ENCODE measurements at places on chromosomes 5 and 9.

GRCh38 chr5:167939686-167940085 is 351.8 kb upstream of the WWC1 start:
- DNase-seq, result no peak

GRCh38 chr9:136587944-136588662 is 42.3 kb upstream of the NOTCH1 start:
- peak; percentile 34 for DNase-seq

GRCh38 chr5:74185599-74185998 is 454.9 kb downstream of the ENC1 start:
- DNase-seq, result no peak

DNA sequence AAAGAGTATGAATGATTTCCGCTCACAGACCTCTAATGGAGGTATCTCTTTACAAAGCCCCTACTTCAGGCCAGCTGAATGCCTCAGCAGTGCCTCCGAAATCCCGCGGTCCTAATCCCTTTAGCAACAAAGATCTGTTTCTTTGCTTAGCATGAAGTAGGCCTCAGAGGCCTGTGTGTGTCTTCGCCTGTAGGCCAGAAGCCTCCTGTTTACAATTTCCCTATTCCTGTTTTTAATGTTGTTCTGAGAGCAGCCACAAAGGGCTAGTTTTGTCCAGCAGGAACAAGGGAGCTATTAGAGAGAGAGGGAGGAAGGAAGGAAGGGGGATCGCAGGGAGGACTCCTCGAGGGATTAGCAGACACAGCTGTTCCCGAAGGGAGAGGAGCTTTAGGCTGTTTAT is 166.4 kb upstream of the SPRY4 start:
- DNase-seq, result no peak

DNA sequence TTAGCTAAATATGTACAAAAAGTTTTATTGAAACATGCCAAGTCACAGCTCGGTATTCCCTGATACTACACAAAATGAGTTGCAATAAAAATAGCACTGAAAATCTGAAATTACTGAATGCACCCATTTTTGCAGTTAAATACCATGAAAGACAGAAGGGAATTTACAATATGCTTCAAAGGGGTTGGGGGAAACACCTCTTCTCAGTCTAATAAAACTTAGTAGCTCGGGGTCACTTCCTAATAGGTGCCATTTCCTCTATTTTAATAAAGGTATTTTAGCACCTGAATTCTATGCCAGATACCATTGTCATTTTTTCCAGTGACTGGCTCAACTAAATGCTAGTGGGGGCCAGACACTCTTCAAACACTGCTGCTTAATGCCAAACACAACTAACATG is 204.1 kb upstream of the MEF2C start:
- no peak for DNase-seq

DNA sequence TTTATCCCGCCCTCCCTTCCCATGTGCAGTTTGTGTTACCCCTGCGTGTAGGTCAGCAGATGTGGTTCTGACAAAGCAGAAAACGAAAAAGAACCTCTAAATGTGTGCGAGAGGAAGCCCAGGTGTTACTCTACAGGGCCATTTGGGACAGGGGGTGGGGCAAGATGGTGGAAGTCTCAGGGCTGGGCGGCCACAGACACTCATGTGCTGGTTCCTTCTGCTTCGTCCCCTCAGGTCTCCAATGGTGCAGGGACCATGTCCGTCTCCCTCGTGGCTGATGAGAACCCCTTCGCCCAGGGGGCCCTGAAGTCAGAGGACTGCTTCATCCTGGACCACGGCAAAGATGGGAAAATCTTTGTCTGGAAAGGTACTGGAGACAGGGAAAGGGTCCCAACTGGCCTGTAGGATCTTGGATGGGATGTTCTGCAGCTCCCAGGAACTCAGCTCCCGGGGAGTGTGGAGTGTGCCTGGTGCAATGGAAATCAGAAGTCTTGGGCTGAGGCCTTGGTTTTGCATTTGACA is 49.0 kb downstream of the GSN start:
- DNase-seq, result no peak

DNA sequence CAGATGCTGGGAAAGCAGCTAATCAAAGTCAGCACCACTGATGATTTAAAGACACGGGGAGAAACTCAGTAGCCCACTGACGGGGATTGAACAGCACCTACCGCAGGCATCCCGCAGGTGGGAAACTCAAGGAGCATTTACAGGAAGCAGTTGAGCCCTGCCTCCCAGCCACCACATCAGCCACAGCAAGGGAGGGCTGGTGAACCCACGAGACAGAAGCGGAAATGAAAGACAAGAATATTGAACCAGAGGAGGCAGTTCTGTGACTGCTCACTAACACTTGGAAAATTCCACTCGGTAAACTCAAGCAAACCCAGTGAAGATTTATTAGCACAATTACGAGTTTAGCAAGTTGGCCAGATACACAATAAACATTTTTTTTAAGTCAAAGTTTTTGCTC is 10.6 kb upstream of the FAM163B start:
- peak; percentile 67 for DNase-seq

DNA sequence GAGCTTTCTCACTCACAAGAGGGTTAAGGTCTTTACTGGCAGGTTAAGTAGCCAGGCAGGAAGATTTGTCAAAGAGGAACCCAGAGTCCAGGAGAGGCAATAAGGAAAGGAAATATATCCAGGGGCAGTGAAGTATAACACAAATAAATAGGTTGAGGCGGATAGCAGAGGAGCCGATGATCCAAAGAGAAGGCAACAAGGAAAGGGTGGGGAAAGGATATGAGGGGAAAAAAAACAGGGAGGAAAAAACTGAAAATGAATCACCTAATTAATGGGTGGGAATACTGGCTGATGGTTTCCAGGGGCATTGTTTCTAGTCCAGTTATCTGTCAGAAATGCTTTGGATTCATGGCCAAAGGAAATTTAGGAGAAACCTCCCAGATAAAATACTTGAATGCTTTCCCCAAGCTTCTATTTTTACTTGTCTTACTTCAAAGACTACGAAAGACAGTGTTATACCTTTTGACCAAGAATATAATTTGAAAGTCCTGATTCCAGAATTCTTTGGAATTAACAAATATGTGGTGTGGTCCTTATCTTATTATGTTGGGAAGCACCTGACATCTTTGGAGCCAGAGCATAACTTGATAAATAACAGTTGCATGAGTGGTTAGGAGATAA is 146.5 kb downstream of the AOPEP start:
- DNase-seq, result no peak

GRCh38 chr5:175609526-175609925 is 48.3 kb upstream of the HRH2 start:
- DNase-seq, result no peak

DNA sequence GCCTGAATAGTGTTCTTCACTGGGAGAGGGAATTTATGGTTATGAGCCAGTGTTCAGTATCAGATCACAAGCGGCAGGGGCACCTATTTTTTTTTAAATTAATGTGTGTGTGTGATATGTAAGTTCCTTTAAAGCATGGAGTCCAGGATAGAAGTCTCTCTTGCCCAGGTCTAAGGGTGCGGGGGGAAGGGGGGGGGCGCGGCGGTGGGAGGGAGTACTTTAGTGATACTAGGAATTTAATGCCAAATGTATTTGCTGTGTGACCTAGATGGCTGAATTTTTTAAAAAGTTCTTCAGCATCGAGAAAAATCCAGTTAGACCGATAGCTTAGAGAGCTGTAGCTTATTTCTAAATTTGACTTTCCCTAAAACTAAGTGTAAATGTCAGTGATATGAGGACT is 1.5 kb upstream of the FCHO2 start:
- DNase-seq, result no peak

- no peak for DNase-seq
These were observed at the start of gene PRUNE2 for GRCh38 chr9:76905791-76906646. Gene PRUNE2, minus strand, starts transcription at chr9:76906114. Its CDS starts 151 bp downstream, at chr9:76905963.

DNA sequence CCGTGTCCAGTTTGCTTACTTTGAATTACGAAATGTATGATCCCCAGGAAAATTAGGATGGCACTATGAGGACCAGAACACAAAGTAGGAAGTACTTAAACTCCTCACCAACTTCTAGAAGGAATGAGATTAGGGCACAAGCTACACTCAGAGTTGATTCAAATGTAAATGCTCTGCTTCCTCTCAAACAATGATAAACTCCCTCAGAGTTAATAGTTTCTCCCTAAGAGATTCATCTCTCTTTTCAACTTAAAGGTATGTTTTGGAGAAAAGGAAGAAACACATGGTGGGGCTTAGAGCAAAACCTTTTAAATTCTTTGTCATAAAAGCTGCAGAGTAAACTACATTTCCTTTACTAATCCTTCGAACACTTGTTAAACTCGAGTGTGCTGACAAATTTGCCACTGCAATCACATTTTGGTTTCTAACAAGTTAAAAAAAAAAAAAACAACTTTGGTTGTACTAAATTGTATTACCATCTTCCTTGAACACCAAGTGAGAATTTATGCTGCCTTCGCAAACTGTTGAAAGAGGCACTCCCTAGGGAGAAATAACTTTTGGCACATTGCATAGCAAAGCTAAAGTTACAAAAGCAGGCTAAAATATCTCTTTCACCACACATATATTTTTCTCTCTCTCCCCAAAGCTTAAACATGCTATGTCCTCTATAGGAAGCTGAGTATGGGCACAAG is 66.6 kb downstream of the DENND1A start:
- no peak for DNase-seq

GRCh38 chr5:34534523-34535103 is 121.5 kb upstream of the RAI14 start:
- DNase-seq, result no peak

Data from CD8-positive, alpha-beta T cell (primary cell).